ENCODE measurements at places on chromosomes 11 and 22. TPM values are rescaled to one million over a fixed set of nuclear protein-coding genes. Genes with fewer than 3 reads are reported as not detected.

Gene APOBEC3B
- total RNA-seq, result 0.64 TPM

DNA sequence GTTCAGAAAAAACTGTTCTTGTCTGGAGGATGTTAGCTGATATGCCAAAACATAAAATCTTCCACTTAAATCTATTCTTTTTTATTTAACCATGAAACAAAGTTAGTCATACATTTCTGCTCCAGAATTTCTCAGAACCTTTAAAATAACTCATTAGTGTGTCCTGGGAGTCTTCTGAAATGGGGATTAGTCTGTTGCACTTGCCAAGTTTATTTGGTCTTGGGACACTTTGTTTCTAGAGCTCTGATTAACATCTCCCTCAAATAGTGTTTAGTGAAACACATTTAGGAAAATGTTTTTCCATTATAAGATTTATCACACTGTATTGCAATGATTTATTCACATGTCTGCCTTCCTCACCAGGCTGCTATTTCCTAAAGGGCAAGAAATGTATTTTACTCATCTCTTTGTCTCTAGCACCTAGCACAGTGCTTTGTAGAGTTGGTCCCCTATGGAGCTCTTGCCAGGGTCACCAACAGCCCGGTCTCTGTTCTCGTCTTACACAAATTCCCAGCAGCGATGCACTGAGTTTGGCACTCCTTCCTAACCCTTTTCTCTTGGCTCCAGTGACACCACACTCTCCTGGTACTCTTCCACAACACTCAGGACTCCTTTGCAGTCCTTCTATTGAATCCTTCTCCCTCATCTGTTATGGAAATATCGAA lies 189.2 kb downstream of the CSNK2A3 start:
- no peaks in the 10 kb centered on the region for H3K4me1 ChIP-seq
- H3K4me3 ChIP-seq, result no peak overlapping the region
- H3K36me3 ChIP-seq, result no peaks in the 10 kb centered on the region

Gene SUN2
- total RNA-seq, result 988 TPM

Gene FGF4
- not detected for total RNA-seq

GRCh38 chr11:121129362-121130340 lies 28.6 kb downstream of the TECTA start:
- H3K27ac ChIP-seq, result no peak overlapping the region
- no peaks in the 10 kb centered on the region for H3K4me1 ChIP-seq
- H3K4me3 ChIP-seq, result no peak overlapping the region
- no peak for DNase-seq

- H3K4me1 ChIP-seq, result peaks cover 14% of the 10 kb centered on the region
- H3K27me3 ChIP-seq, result no peaks in the 10 kb centered on the region
- peaks cover 67% of the 10 kb centered on the region for H3K36me3 ChIP-seq
- H3K27ac ChIP-seq, result no peak overlapping the region
- H3K4me3 ChIP-seq, result no peak overlapping the region
- no peak for DNase-seq
These were observed 36.9 kb upstream of the PDE2A start for GRCh38 chr11:72711141-72711540.

DNA sequence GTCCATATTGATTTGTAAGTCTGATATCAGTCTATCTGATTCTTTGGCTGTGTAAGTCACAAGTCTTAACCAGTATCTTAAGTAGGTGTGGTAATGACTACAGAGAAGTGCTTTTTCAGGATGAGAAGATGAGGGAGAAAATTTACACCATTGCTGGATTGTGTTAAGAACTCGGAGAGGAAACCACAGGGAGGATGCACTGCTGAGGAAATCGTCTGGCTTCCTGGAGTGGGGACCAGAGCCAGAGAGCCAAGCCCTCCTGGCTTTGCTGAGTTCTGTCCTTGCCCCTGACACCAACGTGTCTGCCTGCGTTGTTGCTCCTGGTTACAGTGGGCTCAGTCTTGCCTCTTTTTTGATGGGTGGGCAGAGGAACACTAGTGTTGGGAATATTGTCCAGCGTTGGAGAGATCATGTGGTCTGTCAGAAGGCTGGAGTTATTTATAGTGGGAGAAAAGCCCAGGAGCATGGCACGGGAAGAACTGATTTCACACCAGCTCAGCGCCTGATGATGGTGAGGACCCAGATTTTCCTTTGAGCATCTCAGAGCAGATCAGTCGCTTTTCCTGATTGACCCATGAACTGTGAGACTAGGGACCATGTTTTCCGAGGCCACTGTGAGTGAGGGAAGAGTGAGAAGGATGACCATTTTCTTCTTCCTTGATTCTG lies 29.6 kb downstream of the MARK2 start:
- no peaks in the 10 kb centered on the region for H3K27me3 ChIP-seq
- H3K4me1 ChIP-seq, result peaks cover 86% of the 10 kb centered on the region
- no peaks in the 10 kb centered on the region for H3K36me3 ChIP-seq

Gene MOGAT2
- not detected for total RNA-seq

Gene NFAM1
- total RNA-seq, result 0.29 TPM

DNA sequence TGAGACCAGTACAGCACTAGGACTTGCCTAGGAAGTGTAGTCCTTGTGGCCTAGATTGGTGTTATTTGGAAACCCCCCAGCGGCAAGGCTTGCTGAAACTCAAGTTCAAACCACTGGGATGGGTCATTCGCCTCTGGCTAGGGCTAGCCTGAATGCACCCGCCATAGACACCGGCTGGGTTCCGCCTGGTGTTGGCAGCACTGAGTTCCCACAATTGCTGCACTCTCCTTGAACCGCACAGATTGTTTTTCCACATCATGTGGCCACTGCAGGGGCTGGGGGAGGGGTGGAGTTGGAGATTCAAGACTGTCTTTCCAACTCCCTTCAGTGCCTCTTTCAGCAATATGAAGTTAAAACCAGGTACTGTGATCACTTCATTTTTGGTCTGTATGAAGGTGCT lies 43.1 kb downstream of the CCDC73 start:
- H3K4me3 ChIP-seq, result no peak overlapping the region
- H3K4me1 ChIP-seq, result no peaks in the 10 kb centered on the region
- H3K36me3 ChIP-seq, result no peaks in the 10 kb centered on the region

Gene SERPING1
- not detected for total RNA-seq

Data from CD4-positive, alpha-beta memory T cell (primary cell).